Stimulated activated CD4-positive, alpha-beta T cell treated with anti-CD3 and anti-CD28 coated beads, Interleukin-4, amount 100 ng/mL, for 4 hours (primary cell): ENCODE measurements at places on chromosomes 3 and 15.

- no peak for DNase-seq
Observed at GRCh38 chr3:95464346-95464745, 1350.0 kb upstream of the EPHA6 start.

DNA sequence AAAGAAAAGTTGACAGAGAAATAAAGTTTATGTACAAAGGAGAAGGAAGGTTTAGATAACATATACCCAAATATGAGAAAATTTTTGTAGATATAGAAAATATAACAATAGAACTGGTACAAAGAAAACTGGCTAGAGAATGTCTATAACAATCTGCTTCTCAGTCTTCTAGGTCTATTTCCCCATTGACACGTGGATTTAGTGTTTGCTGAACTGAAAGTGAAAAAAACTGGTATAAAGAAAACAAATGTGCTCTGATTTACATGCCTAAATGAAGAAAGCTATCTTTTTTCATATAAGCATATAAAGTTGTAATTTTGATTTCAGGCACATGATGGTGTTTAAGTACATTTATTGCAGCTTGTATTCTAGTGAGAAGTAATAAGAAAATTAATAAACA, 9.8 kb downstream of the KCNMB2 start:
- DNase-seq, result no peak

DNA sequence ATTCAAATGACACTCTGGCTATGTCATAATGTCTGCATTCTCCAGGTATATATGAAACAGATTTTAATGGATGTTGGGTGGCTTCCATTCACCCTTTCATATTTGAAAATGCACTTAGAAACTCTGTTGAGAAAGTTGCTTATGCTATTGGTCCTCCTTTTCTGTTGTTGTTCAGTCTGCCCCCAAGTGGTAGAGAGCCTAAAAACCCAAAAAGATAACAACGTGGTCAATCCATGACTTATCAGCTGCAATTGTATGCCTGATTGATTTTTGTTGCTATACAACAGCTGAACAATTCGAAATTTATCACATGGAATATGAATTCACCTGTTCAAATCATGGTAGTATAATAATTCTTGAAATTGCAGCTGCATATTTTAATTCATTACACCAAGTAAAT, 279.8 kb downstream of the ROBO2 start:
- DNase-seq, result no peak

DNA sequence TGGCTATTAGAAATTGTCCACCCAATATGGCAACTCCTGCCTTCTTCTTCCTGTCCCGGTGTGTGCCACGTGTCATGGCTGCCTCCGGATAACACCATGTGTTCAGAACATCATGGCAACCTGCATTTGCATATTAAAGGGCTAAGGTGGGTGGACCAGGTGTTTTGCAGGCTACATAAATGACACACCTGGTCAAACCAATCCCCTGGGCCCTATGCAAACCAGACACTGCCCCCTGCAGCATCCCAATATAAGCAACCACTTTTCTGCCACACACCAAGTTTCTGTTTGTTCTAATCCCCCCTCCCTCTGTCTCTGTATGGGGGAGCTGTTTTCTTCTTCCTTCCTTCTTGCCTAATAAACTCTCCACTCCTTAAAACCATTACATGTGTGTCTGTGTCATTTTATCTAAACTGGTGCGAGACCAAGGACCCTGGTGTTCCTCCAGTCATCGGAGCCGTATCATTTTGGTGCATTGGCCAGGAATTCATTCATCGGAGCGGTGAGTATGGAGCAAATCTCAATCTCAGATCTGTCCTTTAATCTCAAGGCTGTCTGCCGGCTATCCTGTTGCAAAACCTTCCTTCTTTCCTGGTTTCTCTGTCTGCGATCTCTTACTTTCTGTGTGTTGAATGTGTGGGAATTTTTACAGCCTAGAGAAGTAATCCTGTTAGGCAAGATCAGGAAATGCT, 44.5 kb downstream of the NCEH1 start:
- DNase-seq, result no peak

DNA sequence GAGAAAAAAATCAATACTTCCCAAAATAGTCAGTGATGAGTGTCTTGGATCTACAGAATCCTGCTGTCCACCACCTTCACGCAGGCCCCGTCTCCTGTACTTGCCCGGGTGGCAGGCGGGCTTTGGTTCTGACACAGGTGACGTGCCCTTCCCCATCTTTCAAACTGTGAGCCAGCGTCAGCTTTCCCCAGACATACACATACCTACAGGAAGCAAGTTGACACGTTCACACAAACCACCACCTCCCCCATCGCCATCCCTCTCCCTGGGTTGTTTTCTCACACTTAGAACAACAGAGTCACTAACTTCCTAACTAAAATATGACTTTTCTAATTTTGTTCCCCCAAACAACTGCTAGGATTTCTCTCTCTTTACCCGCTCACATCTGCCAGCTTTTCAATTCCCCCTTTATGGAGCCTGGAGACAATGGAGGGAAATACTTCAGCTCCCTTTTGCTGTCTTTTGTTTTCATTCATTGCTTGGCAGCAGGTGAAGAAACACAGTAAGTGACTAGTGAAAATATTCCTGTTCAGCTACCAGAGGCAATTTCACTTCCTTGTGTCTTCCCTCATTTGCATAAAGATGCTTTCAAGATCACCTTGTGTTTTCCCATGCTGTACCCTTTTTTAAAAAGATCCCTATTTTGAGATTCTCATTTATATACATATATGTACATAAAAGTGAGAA, 248.3 kb downstream of the SLCO3A1 start:
- no peak for DNase-seq

DNA sequence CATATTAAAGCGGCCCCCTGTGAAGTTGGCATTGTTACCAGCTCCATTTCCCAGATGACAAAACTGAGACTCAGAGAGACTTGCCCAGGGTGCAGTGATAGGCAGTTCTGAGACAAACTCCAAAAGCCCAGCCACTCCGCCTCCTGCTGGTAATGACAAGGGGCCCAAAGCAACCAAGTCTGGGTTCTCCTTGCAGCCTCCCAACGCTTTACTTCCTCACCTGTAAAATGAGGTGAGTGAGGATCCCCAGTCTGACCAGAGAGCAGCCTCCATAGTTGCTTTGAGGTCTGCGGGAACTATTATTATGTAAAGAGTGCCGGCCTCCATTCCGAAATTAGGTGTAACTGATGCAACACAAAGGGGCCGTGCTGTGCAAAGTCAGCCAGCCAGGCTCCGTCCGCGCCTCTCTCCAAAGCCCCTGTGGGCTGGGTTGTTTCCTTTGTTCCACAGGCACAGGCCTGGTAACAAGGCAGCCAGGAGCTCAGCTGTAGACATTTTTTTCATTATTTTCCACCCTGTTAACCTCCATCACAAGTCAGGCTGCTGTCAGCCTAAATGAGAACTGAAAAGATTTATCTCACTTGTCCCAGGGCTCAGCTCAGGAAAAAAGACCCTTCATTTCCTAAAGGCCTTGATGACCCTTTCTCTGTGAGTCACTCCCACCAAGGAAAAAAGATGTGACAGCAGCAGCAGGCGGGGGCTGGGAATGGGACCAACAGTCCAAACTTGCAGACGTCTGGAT, 139.1 kb upstream of the RAD18 start:
- DNase-seq, result no peak

DNA sequence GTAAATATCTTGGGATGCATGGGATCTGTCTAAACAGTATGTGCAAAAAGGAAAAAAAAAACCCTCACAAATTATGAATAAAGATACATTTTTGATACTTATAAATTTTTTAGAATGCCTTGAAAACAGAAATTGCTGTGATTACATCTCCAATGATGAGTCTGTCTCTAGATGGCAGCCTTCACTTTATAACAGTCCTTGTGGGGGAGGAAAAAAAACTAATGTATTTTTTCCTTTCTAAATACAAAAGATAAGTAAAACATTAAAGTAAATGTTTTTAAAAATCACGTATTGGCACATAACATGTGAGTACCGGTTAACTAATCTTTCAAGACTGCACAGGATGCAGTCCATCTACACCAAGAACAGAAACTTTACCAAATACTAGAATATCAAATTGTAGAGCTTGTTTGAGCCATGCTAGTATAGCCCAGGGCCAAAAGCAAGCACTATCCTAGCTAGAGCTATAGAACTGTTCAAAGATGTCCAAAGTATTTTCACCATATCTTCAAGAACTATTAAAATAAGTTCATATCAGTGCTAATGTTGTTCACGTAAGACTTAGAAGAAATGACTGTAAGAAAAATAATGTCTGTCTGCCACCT, 206.4 kb downstream of the STAG1 start:
- DNase-seq, result no peak
